ENCODE measurements at places on chromosomes 2 and 18. TPM values are rescaled to one million over a fixed set of nuclear protein-coding genes. Genes with fewer than 3 reads are reported as not detected.

GRCh38 chr2:24024018-24024417 lies 14.1 kb downstream of the MFSD2B start:
- peaks cover 6% of the 10 kb centered on the region for H3K36me3 ChIP-seq
- H3K27me3 ChIP-seq: peaks cover 12% of the 10 kb centered on the region

DNA sequence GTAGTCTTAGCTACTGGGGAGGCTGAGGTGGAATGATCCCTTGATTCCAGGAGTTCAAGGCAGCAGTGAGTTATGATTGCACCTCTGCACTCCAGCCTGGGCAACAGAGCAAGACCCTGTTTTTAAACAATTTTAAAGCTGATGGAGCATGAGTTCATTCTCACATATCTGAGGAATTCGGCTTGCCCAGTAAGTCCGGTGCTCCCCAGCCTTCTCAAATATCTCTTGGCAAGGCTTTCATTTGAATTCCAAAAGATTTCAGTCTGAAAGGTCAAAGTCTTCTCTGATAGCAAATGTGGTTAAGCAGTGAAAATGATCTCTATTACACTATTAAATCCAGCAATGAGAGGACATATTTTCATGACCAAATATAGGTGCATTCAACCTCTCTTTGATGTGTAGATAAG lies 27.9 kb downstream of the PIEZO2 start:
- no peaks in the 10 kb centered on the region for H3K27me3 ChIP-seq
- no peaks in the 10 kb centered on the region for H3K36me3 ChIP-seq
- H3K4me3 ChIP-seq: no peak overlapping the region
- DNase-seq: no peak
- H3K27ac ChIP-seq: no peak overlapping the region

GRCh38 chr2:67666386-67667053 lies 269.4 kb downstream of the ETAA1 start:
- H3K36me3 ChIP-seq: no peaks in the 10 kb centered on the region
- no peak for DNase-seq
- H3K4me3 ChIP-seq: no peak overlapping the region
- no peaks in the 10 kb centered on the region for H3K4me1 ChIP-seq
- H3K27ac ChIP-seq: no peak overlapping the region
- no peaks in the 10 kb centered on the region for H3K27me3 ChIP-seq

- no peak overlapping the region for H3K27ac ChIP-seq
- no peaks in the 10 kb centered on the region for H3K4me1 ChIP-seq
- no peaks in the 10 kb centered on the region for H3K36me3 ChIP-seq
- no peak overlapping the region for H3K4me3 ChIP-seq
Observed at GRCh38 chr2:237154082-237154638, 68.5 kb downstream of the COPS8 start.

DNA sequence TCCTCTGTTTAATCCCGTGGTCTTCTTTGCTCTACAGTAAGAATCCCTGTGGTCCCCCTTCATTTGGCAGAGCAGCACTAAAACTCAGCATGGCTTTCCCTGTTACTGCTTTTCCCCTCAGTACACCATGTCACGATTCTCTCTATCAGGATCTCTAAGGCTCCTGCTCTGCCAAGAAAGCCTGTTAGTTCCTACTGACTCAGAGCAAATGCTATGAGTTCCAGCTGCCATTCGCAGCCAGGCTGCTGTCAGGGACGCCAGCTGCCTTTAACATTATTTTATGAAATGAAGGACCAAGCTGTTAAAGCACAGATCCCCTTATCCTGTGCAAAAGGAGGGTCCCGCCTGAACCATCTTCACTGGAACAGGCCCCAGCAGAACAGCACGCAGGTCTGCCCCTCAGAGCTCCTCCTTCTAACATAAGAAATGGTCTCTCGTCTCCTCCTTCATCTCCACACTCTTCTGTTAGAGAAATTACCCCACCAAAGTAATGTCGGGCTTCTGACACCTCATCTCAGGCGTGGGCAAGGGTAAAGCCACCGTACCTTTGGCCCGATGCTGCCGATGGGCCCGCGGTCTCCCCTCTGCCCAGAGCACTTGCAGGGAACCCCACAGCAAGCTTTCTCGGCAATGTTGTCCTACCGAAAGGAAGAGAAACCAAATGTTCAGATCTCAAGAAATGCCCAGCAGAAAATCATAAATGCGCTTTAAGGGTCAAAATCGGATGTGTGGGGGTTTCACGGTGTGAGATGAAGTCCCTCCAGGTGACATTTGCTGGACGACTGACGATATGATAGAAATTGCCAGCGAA lies 52.6 kb downstream of the COL6A3 start:
- peaks cover 6% of the 10 kb centered on the region for H3K36me3 ChIP-seq
- H3K27ac ChIP-seq: no peak overlapping the region
- no peak overlapping the region for H3K4me3 ChIP-seq
- H3K4me1 ChIP-seq: peaks cover 6% of the 10 kb centered on the region

GRCh38 chr18:77079954-77080682 lies 52.5 kb downstream of the MBP start:
- no peak for DNase-seq
- H3K4me3 ChIP-seq: no peak overlapping the region
- H3K4me1 ChIP-seq: peaks cover 22% of the 10 kb centered on the region
- H3K27ac ChIP-seq: no peak overlapping the region
- no peaks in the 10 kb centered on the region for H3K36me3 ChIP-seq
- H3K27me3 ChIP-seq: peaks cover 9% of the 10 kb centered on the region

DNA sequence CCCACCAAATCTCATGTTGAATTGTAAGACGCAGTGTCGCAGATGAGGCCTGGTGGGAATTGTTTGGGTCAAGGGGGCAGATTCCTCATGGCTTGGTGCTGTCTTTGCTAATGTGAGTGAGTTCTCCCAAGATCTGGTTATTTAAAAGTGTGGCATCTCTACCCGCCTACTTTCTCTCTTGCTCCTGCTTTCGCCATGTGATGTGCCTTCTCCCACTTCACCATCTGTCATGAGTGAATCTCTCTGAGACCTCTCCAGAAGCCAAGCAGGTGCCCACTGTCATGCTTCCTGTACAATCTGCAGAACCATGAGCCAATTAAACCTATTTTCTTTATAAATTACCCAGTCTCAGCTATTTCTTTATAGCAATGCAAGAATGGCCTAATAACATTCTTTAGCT lies 246.6 kb upstream of the CDH20 start:
- no peak for DNase-seq
- peaks cover 11% of the 10 kb centered on the region for H3K4me1 ChIP-seq
- H3K4me3 ChIP-seq: no peak overlapping the region
- H3K27ac ChIP-seq: no peak overlapping the region

DNA sequence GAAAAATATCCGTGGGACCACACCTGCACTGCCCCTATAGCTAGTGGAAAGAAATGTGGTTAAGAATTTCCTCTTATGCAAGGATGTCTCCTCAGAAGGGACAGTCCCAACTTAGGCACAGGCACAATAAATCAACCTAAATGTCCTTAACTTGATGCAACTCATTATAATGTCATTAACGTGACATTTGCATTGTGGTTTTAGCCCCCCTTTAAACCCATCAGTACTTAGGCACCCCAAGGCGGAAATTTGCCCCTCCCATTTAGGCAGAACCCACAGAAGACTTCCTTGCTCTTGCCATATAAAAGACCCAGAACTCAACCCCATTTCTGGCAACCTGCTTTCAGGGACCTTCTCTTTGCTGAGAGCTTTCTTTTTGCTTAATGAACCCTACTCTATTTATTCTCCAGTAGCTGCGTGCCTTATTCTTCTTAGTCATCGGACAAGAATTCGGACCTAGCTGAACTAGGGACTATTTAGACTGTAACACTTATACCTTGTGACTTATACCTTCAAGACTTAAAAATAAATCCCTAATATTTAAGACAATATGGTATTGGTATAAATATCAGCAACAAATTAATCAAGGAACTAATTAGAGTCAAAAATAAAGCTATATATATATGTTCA lies 1281.6 kb upstream of the TMEFF2 start:
- H3K27me3 ChIP-seq: no peaks in the 10 kb centered on the region

- peaks cover 5% of the 10 kb centered on the region for H3K36me3 ChIP-seq
- peaks cover 14% of the 10 kb centered on the region for H3K27me3 ChIP-seq
- peaks cover 3% of the 10 kb centered on the region for H3K4me1 ChIP-seq
- H3K27ac ChIP-seq: no peak overlapping the region
- no peak overlapping the region for H3K4me3 ChIP-seq
- DNase-seq: no peak
Observed at GRCh38 chr2:230877759-230878598, 13.2 kb downstream of the ITM2C start.

GRCh38 chr2:197247083-197247482 lies 63.5 kb downstream of the ANKRD44 start:
- H3K27me3 ChIP-seq: no peaks in the 10 kb centered on the region
- no peaks in the 10 kb centered on the region for H3K4me1 ChIP-seq
- H3K36me3 ChIP-seq: no peaks in the 10 kb centered on the region
- DNase-seq: no peak
- no peak overlapping the region for H3K27ac ChIP-seq
- no peak overlapping the region for H3K4me3 ChIP-seq

- H3K27me3 ChIP-seq: no peaks in the 10 kb centered on the region
- DNase-seq: no peak
- no peak overlapping the region for H3K27ac ChIP-seq
- no peak overlapping the region for H3K4me3 ChIP-seq
- H3K36me3 ChIP-seq: no peaks in the 10 kb centered on the region
- no peaks in the 10 kb centered on the region for H3K4me1 ChIP-seq
Observed at GRCh38 chr2:228224410-228224809, 42.9 kb upstream of the SPHKAP start.

DNA sequence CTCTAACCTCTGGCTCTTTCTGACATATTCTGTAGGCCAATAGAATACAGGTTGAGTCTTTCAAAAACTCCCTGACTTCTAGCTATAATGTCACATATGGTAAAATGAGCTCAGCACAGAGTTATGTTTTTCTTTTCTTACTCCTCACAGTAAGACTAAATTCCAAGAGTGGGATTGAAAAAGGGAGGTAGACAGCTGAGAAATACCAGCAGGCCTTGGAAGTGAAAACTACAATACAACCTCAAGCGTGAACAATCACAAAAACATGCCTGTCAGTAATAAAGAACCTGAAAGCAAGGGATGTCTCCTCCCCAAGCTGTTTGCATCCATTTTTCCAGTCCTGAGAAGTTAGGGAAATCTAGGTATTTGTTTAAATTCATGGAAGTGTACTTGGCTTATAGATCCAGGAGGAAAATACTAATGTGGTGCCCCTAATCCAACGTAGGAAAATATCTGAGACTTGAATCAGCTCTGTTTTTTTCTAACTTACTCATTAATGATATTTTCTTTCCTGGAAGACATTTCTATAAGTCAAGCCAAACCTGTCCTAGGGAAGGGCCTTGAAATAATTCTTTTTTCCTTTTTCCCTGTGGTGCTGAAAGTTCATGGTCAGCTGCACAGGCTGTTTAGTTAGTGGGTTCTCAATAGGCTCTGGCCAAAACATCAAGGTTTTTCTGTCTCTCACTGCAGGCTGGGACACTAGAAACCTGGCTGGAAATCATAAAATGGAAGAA lies 167.9 kb upstream of the SPATS2L start:
- H3K4me3 ChIP-seq: no peak overlapping the region
- peaks cover 7% of the 10 kb centered on the region for H3K4me1 ChIP-seq
- DNase-seq: no peak
- H3K27ac ChIP-seq: no peak overlapping the region
- H3K27me3 ChIP-seq: no peaks in the 10 kb centered on the region

DNA sequence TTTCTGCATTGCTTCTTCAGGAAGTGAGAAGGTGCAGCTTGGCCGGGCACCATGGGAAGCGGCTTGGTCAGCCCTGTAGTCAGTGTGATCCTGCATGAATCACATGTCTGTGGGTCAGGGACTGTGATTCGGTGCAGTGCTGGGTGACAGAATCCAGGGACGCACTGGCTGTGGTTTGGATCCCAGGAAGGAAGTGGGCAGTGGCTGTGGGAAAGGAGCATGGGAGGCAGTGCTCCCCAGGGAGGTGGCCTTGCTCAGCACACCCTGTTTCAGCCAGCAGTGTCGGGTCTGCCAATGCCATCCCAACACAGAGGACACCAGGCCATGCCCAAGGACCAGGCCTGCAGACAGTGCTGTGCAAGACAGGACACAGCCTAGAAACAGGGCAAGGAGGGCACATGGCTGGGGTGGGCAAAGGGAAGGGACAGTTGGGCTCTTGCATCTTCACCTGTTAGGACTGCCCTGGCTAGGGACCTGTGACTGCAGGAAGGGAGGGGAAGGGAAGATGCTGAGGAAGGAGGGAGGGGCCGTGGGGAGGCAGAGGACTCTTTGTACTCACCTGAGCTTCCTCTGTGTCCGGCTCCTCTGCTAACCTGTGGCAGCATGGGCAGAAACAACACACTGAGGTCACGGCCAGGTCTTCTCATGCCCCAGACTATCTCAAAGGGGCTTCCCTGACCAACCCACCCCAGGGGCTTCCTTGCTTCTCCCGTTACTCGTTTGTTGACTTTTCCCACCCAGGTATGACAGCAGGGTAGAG lies 37.2 kb upstream of the DNMT3A start:
- peaks cover 13% of the 10 kb centered on the region for H3K27me3 ChIP-seq
- H3K36me3 ChIP-seq: no peaks in the 10 kb centered on the region
- no peak overlapping the region for H3K27ac ChIP-seq
- peaks cover 19% of the 10 kb centered on the region for H3K4me1 ChIP-seq
- no peak overlapping the region for H3K4me3 ChIP-seq
- no peak for DNase-seq

GRCh38 chr2:18413676-18414396 lies 146.6 kb downstream of the RDH14 start:
- DNase-seq: no peak
- no peaks in the 10 kb centered on the region for H3K27me3 ChIP-seq
- H3K27ac ChIP-seq: no peak overlapping the region
- H3K4me1 ChIP-seq: no peaks in the 10 kb centered on the region
- no peaks in the 10 kb centered on the region for H3K36me3 ChIP-seq
- H3K4me3 ChIP-seq: no peak overlapping the region

- peak overlapping the region; percentile 46 for H3K4me3 ChIP-seq
- H3K27me3 ChIP-seq: peaks cover 12% of the 10 kb centered on the region
- no peak for DNase-seq
- peak overlapping the region; percentile 87 for H3K27ac ChIP-seq
- no peaks in the 10 kb centered on the region for H3K36me3 ChIP-seq
Observed at GRCh38 chr2:136356125-136357006, 238.4 kb upstream of the CXCR4 start.

DNA sequence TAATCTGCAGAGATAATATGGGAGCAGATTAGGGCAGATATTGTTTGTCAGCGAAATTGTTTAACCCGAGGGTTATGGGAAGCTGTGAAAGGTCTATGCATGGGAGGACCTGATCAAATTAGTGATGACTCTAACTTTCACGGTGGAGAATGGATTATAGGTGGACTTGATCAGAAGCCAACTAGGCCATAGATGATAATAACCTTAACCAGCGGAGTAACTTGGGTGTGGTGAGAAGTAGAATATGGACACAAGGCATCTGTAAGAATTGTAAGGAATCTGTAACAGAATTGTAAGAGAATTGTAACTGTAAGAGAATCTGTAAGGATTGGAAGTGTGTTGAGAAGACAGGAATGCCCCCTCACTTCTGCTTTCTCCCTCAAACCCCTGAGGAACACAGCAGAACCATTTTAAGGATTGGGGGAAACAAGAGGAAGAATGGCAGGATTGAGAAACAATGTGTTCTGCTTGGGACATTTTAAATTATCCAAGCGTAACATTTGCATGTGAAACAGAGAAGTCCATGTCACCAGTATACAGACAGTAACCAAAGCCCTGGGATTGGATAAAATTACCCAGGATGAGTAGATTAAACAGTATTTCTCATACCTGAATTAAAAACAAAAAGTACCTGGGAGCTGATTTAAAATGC lies 14.9 kb upstream of the SLC39A10 start:
- H3K36me3 ChIP-seq: no peaks in the 10 kb centered on the region
- no peaks in the 10 kb centered on the region for H3K27me3 ChIP-seq
- H3K4me3 ChIP-seq: no peak overlapping the region
- no peak for DNase-seq
- H3K4me1 ChIP-seq: peaks cover 2% of the 10 kb centered on the region

ADRA2B gene
- 0.91 TPM for total RNA-seq

ANKRD62 gene
- total RNA-seq: 0.17 TPM

MBP gene
- total RNA-seq: 82.6 TPM

GALNT3 gene
- 1.3 TPM for total RNA-seq

ZNF514 gene
- total RNA-seq: 19.1 TPM

UGT1A1 gene
- not detected for total RNA-seq

SPAST gene
- total RNA-seq: 44.5 TPM

ASB18 gene
- not detected for total RNA-seq

Measured in glutamatergic neuron (in vitro differentiated cells).